A549 treated with dexamethasone at 1 μM for 4 hours (cell line): ENCODE measurements at places on chromosomes 2 and 18. TPM values are rescaled to one million over a fixed set of nuclear protein-coding genes. Genes with fewer than 3 reads are reported as not detected.

PARD6G gene
- 1.8 to 2.8 TPM (median 2.3 TPM) in 5 replicates for total RNA-seq

CENPO gene
- total RNA-seq, result 47.4 to 52.1 TPM (median 49.4 TPM) in 5 replicates

NOL4 gene
- total RNA-seq, result not detected in 5 replicates

NEU2 gene
- not detected in 5 replicates for total RNA-seq

GNLY gene
- total RNA-seq, result 0.21 to 0.44 TPM (median 0.30 TPM) in 5 replicates
